ENCODE measurements at places on chromosomes 16 and 17.

- DNase-seq, result no peak
Observed at GRCh38 chr17:68428498-68429172, 28.7 kb downstream of the WIPI1 start.

GRCh38 chr17:74839990-74840852 is 19.5 kb downstream of the GRIN2C start:
- DNase-seq, result no peak

GRCh38 chr17:36136036-36136435 is 32.4 kb downstream of the CCL4 start:
- no peak for DNase-seq

DNA sequence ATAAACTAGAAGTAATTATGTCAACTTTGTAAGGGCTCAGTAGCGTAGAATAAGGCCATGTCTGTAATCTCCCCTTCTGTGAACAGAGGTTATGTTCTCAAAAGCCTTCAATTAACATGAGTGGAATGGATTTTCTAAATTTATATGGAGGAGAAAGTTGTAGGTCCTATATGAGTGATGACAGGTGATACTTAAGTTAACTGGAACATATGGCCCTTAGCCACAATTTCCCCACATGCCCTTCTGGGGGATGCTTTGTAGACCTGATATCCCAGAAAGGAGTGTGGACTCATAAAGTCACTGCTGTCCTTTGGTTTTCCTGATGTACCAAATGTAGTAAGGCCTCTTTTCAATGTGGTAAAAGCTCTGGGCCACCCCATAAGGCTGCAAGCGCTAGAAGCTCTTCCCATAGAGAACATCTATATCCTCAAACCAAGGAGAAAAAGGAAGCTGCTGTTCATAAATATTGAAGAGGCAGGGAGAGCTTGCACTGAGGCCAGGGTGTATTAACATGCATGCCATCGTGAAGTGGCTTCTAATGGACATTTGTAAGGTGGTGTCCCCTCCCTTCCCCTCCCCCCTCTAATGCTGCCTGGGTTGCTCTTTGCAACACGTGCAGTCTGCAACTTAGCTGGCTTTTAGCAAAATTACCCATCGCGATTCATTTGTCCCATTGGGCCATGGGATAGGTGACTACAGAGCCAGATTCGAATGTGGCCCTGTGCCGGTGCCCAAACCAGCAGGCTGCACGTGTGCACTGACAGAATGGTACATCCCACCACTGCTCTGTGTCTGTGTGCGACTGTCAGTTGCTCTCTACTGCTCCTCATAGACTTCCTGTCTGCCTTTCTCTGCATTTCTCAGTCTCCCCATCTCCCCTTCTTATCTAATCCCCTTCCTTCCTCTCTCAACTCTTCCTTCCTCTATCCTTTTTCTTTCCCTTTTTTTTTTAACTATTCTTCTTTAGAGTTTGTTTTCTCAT is 269.0 kb downstream of the WWOX start:
- DNase-seq, result no peak

DNA sequence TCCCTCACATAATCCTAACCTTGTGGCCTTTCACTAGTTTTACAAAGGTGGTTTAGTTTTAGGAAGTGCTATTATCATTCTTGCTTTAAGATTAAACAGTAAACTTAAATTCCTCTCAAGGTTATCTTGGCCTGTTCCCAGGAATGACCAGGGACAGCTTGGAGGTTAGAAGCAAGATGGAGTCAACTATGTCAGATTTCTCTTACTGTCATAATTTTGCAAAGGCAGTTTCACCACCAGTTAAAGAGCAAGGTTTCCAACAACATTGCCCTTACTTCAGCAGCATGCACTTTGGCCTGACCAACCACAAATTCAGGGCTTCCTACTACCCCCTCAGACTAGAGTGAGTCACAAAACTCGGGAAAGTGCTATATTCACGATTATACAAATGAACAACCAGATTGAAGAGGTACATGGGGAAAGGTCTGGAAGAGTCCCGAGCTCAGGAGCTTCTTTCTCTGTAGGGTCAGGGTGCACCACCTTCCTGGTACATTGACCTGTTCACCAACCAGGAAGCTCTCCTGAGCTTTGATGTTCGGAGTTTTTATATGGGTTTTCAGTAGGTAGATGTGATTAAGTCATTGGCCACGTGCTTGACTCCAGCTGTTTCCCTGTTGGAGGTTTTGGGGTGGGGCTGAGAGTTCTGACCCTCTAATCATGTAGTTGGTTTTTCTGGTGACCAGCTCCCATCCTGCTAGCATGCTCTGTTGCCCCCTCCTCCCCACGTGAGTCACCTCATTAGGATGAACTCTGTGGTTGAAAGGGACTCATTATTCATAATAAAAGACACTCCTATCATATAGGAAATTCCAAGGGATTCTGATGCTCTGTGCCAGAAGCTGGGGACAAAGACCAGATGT is 19.4 kb downstream of the RHOT1 start:
- no peak for DNase-seq

DNA sequence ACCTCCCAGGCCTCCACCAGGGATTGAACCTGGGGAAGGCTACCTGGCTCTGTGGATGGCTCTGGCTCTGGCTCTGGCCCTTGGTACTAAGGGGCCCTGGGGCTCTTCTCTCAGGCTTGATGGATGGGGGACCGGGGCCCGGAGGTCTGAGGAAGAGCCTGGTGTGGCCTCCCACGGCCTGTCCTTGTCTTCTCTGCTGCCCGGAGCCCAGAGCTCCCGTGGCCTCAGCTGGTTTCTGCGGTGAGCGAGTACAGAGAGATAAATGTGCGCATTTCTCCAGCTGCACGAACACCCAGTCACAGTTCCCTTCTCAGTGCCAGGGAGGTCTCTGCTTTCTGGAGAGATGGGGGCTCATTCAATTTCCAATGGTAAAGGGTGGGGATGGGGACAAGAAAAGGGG is 9.2 kb downstream of the MGAT5B start:
- no peak for DNase-seq

DNA sequence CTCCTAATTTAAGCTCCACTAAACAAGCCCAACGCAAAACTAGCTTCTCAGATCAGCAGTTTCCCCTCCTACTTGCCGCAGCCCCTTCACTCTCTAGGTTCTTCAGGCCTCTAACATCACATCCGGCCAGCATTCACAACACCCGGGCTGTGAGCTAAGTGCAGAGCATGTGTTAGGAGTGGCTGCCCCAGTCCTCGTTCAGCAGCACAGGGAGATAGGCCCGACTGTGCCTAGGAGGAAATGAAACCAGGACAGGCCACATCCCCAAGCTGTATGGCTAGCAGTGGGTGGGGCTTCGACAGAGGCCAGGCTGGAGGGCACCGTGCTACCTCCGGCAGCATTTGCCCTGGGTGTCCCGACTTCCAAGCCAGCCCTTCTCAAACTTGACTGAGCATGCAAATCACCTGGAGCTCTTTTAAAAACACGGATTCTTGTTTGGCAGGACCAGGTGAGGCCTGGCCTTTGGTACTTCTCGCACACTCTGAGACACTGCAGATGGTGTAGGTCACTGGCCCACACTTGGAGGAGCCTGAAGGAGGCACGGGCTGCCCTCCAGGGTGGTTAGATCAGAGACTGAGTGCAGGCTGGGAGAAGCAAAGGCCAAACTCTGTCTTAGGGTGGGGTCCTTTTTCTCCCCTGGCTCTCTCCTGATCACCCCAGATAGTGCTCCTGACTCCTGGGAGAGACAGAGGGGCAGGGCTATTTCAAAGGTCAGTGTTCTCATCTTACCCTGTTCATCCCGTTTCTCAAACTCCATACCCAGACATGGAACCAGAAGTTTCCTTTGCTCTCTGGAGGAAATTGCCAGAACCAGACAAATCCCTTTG is 202.0 kb downstream of the C16orf78 start:
- DNase-seq, result peak; percentile 35

DNA sequence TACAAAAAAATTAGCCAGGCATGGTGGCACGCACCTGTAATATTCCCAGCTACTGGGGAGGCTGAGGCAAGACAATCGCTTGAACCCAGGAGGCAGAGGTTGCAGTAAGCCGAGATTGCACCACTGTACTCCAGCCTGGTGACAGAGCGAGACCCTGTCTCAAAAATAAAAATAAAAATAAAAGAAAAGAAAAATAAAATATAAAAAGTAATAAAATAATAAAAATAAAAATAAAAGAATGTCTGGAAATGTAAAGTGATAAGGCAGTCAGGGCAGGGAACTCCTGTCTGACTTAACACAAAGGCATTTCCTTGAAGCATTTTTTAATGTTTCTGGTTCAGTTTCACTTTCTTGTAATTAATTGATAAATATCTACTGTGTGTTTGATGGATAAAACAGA is 34.7 kb upstream of the DNAJA2 start:
- no peak for DNase-seq
